ENCODE measurements at places on chromosomes 2 and 18.

GRCh38 chr18:261398-262073, 6.3 kb downstream of the THOC1 start:
- no peak for DNase-seq

- DNase-seq, result no peak
Measured at GRCh38 chr18:58599106-58599505, 29.8 kb downstream of the ALPK2 start.

DNA sequence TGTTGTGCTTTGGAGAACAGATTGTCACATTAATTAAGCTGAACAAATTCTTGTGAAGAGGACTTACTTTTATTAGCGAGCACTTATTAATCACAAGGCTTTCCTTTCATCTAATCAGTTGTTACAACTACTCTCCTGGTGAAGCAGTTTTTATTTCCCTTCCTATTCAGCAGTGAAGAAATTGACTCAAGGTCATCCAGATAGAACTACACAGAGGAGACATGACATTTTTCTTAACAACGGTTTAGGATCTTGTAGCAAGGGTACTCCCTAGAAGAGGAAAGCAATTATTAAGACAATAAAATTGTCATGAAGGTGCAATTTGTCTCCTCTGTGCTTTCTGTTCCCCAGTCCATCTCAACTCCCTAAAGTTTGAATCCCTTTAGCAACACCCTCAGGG, 61.3 kb downstream of the POLE4 start:
- no peak for DNase-seq

- DNase-seq, result no peak
Measured at GRCh38 chr2:69579536-69579935, 64.0 kb downstream of the AAK1 start.

GRCh38 chr2:99156891-99157290, 2.1 kb downstream of the LIPT1 start:
- no peak for DNase-seq

GRCh38 chr2:99850084-99850710, 292.2 kb downstream of the AFF3 start:
- DNase-seq, result no peak

GRCh38 chr2:205402011-205402410, 280.3 kb upstream of the NRP2 start:
- no peak for DNase-seq

DNA sequence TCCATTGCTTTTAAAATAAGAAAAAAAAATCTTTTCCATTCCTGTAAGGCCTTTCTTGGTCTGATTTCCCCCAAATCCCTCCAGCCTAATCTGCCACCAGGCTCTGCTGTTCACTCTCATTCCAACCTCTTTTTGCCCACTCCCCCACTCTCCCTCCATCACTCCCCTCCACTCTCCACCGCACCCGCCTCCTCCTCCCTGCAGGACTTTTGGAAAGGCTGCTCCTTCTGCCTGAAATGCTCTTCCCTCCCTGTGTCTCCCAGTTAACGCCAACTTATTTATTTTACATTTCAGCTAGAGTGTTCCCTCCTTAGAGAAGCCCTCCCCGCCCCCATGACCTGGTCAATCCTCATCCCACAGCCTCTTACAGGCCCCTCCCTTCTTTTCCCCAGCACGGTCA, 4.7 kb upstream of the WNT6 start:
- no peak for DNase-seq

GRCh38 chr2:113133704-113134598, 6.6 kb downstream of the IL1RN start:
- DNase-seq, result no peak

GRCh38 chr18:14959550-14959949, 211.6 kb downstream of the ANKRD30B start:
- no peak for DNase-seq

GRCh38 chr2:149226790-149227189, 103.6 kb upstream of the LYPD6 start:
- DNase-seq, result no peak

GRCh38 chr2:179344970-179345369, 80.3 kb upstream of the SESTD1 start:
- no peak for DNase-seq

DNA sequence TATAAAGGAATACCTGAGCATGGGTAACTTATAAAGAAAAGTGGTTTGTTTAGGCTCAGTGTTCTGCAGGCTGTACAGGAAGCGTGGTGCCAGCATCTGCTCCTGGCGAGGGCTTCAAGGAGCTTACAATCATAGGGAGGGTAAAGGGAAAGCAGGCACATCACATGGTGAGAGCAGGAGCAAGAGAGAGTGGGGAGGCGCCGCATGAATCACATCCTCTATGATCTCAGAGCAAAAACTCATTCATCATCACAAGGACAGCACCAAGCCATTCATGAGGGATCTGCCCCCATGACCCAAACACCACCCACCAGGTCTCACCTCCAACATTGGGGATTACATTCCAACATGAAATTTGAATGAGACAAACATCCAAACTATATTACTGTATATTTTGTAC, 32.5 kb downstream of the R3HDM1 start:
- no peak for DNase-seq

DNA sequence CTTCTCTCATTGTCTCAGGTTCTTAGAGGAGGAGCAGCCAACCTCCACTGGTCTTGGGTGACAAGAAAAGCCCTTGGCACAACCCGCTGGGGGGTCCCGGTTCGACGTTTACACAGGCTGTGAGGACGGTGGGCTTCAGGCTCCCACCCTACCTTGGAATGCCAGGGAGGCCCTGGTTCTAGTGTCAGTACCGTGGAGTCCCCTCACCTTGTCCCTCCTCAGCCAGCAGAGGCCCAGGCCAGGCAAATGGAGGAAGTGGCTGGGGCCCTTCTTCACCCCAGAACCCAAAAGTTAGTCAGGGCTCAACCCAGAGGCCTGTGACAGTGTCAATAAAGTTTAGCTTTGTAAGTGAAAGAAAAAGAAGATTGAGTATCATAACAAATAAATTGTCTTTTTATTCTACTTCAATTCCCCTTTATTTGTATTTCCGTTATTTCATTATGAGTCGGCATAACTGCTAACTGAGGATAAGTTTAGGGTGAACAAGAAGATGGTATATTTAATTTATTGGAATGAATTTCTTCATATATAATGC, 62.6 kb upstream of the ZSWIM2 start:
- no peak for DNase-seq

All from activated T-cell treated with anti-CD3 and anti-CD28 coated beads for 48 hours (primary cell).